Stimulated activated CD8-positive, alpha-beta memory T cell treated with anti-CD3 and anti-CD28 coated beads, Interleukin-4, amount 100 ng/mL, for 24 hours (primary cell): ENCODE measurements at places on chromosomes 12 and 14.

- no peak for DNase-seq
These were observed 397.8 kb downstream of the SEC23A start for GRCh38 chr14:38705220-38705619.

DNA sequence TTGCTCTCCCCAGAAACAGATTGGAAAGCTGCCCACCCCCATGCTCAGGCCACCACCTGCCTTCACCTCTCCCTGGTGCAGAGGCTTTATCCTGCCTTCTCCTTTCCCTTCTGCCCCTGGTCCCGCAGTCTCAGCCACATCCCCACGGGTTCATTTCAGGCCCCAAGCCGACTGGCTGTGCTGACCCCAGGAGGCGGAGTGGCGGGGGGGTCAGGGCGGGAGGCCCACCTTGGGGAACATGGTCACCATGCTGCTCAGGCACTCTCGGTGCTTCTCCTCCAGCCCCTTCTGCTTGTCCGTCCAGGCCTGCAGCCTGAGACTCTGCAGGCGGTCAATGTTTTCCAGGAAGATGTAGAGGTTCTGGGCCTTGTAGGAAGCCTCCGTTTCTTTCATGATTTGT lies 6.9 kb downstream of the FAM186B start:
- DNase-seq, result no peak

DNA sequence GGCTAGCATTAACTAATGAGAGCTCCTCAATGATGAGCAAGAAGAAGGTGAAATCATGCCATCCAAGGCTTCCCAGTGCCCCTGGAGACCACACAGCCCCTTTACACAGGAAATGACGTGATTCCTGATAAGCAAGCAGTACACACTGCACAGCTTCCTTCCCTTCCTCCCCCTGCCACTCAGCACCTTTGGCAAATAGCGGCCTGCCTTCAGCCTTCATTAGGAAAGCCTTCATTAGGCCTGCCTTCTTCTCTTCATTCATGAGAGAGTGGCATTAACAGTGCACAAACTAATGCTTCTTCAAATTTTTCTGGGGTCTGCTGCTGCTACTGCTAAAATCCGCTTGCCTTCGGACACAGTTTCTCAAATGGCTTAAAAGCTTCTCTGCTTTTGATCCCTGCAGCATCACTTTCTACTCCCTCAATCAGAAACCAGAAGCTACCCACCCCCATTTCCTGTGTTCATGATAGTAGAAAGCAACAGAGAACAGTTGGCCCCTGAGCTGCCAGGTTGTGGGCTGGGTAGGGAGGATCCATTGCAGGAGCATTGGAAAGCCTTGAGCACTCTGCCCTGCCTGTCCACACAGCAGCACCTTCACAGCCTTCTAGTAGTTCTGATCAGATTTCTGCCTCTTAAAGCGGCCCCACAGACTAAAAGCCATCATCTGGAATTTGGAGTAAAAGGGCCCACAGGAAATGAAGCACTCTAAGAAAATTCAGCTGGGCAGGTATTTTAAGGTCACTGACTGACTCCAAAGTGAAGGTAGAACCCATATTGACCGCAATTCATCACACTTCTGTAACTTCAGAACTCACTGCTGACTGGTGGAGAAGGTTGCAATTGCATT lies 103.8 kb upstream of the ETV6 start:
- peak; percentile 10 for DNase-seq

- DNase-seq, result no peak
These were observed 451.8 kb upstream of the TBX3 start for GRCh38 chr12:115135800-115136211.
